ENCODE measurements at places on chromosomes 12 and 14.

- peak; percentile 97 for DNase-seq
These were observed at the start of gene C14orf119 for GRCh38 chr14:23095196-23096108. Gene C14orf119 (plus strand): TSS chr14:23095505. CDS start chr14:23097659, 2,154 bp downstream.

GRCh38 chr14:24367514-24368211, at the start of gene NFATC4:
Gene NFATC4 (plus strand): TSS chr14:24368184. CDS start chr14:24368341, 157 bp downstream.
- DNase-seq, result peak; percentile 84

- DNase-seq, result no peak
These were observed 17.2 kb upstream of the BDKRB2 start for GRCh38 chr14:96187216-96188031.

DNA sequence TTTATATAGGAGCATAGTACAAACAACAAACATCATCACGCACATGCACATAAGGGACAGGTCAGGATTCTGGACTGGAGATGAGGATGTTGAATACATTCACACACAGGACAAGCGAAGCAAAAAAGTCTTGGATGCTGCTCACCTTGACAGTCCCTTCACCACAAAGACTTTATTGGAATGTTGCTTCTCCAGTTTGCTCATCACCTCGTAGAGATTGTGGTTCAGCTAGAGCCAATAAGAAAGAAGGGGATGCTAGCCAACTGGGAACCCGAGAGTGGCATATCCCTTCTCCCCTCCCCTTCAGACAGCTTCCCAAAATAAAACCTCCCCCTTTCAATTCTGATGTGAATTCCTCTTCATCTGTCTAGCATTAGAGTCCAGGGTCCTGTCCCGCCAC, 25.4 kb upstream of the SMAGP start:
- DNase-seq, result no peak

DNA sequence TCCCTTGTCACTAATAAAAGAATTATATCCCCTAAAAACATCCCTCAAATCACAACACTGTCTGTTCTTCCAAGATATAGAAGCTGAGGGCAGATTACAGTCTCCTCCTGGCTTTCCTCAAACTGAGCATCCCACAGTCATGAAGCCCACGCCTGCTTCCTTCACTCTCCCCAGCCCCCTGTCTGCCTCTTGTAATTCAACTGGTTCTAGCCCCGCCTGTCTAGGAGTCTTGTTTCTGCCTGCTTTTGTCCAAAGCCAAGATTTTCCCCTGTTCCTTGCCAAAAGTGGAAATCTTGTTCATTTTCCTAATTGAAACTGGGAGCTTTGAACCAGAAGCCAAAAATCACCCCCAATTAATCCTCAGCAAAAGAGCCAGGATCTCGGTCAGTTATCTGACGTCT, 35.9 kb upstream of the PWP1 start:
- DNase-seq, result no peak

- DNase-seq, result no peak
These were observed 1.6 kb upstream of the TAPBPL start for GRCh38 chr12:6450091-6450868.

DNA sequence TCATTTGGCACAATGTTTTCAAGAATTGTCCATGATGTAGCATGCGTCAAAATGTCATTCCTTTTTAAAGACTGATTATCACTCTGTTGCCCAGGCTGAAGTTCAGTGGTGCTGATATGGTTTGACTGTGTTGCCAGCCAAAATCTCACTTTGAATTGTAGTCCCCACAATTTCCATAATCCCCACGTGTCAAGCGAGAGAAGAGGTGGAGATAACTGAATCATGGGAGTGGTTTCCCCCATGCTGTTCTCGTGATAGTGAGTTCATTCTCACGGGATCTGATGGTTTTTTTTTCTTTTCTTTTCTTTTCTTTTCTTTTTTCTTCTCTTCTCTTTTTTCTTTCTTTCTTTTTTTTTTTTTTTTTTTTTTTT, 21.8 kb upstream of the LRRK2 start:
- no peak for DNase-seq

GRCh38 chr14:56088941-56089340, 29.3 kb upstream of the PELI2 start:
- DNase-seq, result no peak

DNA sequence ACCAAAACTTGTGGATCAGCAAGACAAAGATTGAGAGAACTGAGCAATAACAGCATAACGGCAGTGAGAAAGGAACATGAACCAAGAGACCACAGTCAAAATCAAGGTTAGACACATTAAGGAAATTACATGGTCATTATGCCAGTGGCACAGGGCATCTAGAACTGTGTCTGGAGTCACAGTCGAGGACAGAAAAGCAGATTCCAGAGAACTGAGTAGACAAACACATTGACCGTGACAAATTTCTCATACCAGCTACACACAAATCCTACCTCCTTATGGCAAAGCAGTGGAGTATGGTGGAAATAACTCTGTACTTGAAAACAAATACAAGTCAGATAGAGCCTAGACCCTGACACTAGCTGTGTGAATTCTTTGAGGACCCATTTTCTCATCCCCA, 367.3 kb downstream of the DUSP6 start:
- DNase-seq, result no peak

DNA sequence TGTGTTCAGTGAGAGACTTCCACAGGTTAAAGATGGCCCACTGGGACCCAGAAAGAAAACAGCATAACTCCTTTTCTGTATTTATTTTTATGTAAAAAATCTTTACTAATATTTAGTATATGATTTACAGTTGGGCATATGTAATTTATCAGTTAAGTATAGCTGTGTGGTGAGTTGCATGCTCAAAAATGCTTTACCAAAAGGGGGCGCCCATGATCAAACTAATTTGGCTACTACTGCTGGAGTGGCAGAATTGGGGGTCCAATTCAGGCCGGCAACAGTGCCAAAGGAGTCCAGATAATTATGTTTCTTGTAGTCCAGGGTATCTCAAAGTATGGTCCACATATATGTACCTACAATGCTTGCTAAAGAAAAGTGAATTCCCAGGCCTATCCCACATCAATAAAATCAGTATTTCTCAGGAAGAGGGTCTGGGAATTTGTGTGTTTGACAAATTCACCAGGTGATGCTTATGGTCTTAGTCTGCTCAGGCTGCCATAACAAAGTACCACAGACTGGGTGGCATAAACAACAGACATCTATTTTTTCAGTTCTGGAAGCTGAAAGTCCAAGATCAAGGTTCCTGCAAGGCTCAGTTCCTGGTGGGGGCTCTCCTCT, 152.0 kb downstream of the KTN1 start:
- no peak for DNase-seq

GRCh38 chr12:58915634-58916033, 4.7 kb downstream of the LRIG3 start:
- DNase-seq, result peak; percentile 54

- DNase-seq, result no peak
These were observed 20.2 kb upstream of the CHGA start for GRCh38 chr14:92902726-92903125.

DNA sequence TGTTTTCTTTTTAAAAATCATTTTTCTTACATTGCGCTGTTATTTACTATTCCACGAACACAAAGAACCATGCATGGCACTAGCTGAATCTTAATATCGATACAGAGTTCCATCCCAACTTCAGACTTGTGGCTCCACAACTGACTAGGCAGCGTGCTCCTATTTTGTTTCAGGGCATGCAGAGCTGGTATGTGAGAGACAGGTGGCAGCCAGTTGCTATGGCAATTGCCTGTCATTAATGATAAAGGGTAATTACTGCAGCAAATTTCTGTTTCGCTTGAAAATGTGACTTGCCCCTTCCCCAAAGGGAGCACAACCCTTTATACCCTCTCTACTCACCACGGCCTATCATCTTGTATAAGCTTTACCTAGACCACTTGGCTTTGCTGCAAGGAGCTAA, 113.1 kb upstream of the G2E3 start:
- no peak for DNase-seq

All from GM04503 (cell line).